CD4-positive, alpha-beta T cell treated with Interleukin-21 for 1 hour (primary cell): ENCODE measurements at places on chromosomes 2 and 18.
A peak's percentile ranks its signal among the peaks of the same experiment; 100 is the strongest.

DNA sequence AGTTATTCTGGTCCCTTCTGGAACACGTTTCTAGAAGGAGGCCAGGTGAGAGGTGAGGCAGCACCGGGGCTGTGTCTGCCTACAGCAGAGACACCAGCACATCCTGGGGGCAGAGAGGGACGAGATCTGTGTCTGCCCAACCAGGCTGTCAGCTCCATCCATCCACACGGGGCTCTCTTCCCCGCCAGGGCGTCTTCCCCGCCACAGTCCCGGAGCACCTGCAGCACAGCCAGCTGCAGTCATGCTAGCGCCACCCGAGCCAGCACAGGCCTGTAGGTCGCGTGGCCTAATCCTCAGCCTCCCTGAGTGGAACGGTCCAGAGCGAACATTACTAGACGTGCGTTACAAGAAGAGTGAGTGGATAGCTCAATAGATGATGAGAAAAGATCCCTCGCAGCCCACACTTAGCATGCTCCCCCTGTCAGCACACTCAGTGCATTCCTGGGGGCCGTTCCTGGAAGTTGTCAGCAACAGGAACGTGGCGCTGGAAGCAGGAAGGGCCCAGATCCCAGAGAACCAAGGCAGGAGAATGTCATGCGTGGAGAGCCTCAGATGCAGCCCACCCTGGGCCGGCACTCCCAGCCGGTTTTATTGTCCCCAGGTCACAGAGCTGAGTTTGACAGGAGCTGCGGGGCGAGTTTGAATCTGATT is 179.0 kb downstream of the TWIST2 start:
- no peak for DNase-seq

DNA sequence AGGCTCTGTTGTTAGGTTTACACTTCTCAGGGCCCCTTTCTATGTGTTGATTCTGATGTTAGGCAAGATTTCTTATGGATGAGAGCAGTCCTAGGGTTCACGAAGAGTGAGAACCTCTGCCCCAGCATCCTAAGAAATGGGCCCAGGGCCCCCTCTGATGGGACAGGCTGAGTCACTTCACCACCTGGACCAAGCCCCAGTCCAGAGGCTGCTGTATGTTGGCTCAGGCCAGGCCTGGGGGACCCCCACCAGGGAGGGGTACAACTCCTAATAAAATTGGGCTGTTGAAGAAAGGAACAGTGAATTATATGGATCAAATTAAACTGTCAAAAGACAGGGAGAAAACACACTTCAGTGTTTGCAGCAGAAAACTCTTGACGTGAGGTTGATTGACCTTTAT is 365.9 kb upstream of the HS6ST1 start:
- no peak for DNase-seq

GRCh38 chr18:12645751-12646203 is 12.1 kb downstream of the SPIRE1 start:
- DNase-seq = no peak

DNA sequence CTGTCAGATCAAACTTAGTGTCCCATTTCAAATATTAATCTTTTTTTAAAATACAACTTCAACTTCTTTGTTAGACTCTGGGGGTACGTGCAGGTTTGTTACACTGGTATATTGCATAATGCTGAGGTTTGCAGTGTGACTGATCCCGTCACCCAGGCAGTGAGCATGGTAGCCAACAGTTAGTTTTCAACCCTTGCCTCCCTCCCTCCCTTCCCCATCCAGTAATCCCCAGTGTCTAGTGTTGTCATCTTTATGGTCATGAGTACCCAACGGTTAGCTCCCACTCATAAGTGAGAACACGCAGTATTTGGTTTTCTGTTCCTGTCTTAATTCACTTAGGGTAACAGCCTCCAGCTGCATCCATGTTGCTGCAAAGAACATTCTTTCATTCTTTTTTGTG is 23.9 kb downstream of the NOL10 start:
- no peak for DNase-seq

DNA sequence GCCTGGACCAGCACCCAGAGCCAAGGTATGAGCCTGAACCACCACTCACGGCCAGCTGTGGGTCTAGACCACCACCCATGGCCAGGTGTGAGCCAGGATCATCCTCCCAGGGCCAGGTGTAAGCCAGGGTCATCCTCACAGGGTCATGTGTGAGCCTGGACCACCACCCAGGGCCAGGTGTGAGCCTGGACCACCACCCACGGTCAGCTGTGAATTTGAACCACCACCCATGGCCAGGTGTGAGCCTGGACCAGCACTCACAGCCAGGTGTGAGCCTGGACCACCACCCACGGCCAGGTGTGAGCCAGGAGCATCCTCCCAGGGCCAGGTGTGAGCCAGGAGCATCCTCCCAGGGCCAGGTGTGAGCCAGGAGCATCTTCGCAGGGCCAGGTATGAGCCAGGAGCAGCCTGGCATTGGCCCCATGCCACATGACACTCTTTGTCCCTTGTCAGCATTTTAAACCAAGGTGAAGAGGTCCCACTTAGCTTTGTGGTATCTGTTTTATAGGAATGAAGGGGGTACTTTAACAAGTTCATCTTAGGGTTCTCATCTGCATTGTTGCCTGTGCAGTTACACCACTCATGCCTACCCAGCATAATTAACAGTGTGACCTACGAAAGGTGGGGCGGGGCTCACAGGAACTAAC is 71.2 kb downstream of the AGAP1 start:
- DNase-seq = no peak

DNA sequence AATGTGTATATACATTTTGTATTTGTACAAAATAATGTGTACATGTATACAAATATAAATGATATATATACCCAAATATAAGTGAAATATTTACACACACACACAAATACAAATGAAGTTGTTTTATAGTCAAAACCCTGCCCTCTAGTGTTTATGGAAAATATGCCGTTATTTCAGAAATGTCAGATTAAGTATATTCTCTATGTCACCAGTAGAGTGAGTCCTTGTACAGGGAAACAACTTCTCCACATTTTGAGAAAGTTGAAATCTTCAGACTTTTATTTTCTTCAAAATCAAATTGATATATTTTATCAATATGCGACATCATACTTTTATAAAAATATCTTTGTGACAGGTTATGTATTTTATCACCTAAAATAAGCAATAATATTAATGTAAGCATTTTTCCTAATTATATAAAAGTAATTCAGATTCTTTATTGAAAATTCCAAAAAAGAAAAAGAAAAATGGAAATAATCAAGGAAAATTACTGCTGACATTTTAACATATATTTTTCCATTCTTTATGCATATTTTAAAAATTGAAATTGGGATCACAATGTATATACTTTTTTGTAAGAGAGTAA is 22.4 kb downstream of the ARL6IP6 start:
- DNase-seq = peak; percentile 72

DNA sequence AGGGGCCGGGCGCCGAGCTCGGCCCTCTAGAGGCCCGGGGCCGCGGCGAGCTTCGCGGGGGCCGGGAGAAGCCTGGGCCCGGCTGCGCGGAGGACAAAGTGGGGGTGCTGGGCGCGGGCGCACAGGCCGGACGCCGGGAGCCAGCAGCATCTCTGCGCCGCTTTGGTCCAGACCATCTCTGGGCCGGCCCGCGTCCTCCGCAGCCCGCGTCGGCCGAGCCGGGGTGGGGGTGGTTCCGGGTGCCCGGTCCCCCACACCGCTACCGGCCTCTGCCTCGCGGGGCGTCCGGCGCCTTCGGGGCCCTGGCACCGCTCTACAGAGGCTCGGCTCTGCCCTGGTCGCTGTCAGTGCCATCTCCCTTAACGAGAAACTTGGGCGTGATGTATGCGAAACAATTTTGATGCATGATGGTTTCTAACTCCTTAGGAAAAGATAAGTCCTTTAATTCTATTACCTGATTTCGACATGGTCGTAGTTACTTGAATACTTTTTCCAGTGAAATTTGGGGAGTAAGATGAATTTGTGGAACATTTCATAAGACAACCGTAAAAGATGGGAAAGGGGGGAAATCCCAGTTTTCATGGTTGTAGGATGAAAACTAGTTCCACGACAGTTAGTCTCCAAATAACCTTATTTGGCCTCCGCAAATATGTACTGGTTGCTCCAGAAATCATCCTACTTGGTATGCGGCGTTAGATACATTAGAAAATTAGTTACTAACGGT is 562 bp downstream of the TWSG1 start:
- peak; percentile 42 for DNase-seq
